ENCODE measurements at places on chromosomes 4 and X. TPM values are rescaled to one million over a fixed set of nuclear protein-coding genes. Genes with fewer than 3 reads are reported as not detected.

DNA sequence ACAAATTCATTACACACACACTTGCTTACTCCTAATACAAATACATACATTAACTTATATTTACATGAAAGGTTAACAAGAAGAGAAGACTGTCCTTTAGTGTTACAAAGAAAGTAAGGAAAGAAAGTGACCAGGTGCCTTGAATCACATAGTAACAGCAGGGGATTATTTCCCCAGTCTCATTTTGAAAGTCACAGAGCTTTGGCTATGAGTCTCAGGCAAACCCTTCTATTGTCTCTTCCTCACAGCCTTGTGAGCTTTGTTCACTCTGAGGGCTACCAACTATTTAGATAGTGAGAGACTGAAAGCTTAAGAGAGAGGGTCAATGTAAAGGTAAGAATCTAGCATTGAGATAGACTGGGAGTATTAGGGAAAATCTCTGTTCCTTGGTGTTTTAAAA, 161.6 kb downstream of the NPNT start:
- H3K27me3 ChIP-seq, result no peaks in the 10 kb centered on the region
- peaks cover 16% of the 10 kb centered on the region for H3K36me3 ChIP-seq
- no peak overlapping the region for H3K4me3 ChIP-seq
- DNase-seq, result no peak

DNA sequence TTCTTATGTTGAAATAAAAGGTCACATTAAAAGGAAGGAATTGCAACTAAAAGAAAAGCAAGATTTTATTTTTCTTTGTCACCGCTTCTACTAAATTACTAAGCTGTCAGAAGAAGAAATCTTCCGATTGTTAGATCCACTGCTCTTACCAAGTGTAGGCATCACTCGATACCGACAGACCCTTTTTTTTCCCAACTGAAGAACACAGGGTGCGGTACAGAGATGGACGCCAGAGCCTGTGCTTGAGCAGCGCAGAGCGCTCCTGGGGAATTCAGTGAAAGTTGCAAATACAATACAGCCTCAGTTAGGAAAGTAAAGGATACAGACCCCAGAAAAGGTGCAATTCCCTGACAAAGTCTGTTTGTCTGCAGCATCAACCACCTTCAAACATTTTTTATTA, 94.9 kb upstream of the WDR17 start:
- H3K27me3 ChIP-seq, result peaks cover 8% of the 10 kb centered on the region
- H3K27ac ChIP-seq, result no peak overlapping the region
- DNase-seq, result no peak
- no peak overlapping the region for H3K4me3 ChIP-seq
- H3K4me1 ChIP-seq, result no peaks in the 10 kb centered on the region

GRCh38 chrX:40573763-40574162, 7.0 kb upstream of the ATP6AP2 start:
- peaks cover 15% of the 10 kb centered on the region for H3K4me1 ChIP-seq
- H3K27ac ChIP-seq, result no peak overlapping the region
- H3K36me3 ChIP-seq, result no peaks in the 10 kb centered on the region
- H3K27me3 ChIP-seq, result no peaks in the 10 kb centered on the region

GRCh38 chrX:57286507-57287251, at the start of gene FAAH2:
TSS of gene FAAH2 (plus strand) at chrX:57286706. CDS start at chrX:57286826, 120 bp downstream.
- peaks cover 19% of the 10 kb centered on the region for H3K4me1 ChIP-seq
- H3K27me3 ChIP-seq, result no peaks in the 10 kb centered on the region
- peak within 1 kb of the TSS; percentile 87 for H3K4me3 ChIP-seq
- H3K36me3 ChIP-seq, result peaks cover 1% of the 10 kb centered on the region
- peak within 1 kb of the TSS; percentile 86 for H3K27ac ChIP-seq
- DNase-seq, result peak; percentile 49

- no peak for DNase-seq
- H3K27ac ChIP-seq, result no peak overlapping the region
- H3K27me3 ChIP-seq, result no peaks in the 10 kb centered on the region
Measured at GRCh38 chr4:106971636-106972035, 64.5 kb downstream of the DKK2 start.

The ABRAXAS1 gene
- 18.5 TPM for total RNA-seq

- no peak overlapping the region for H3K4me3 ChIP-seq
- no peak overlapping the region for H3K27ac ChIP-seq
- DNase-seq, result no peak
- H3K4me1 ChIP-seq, result peaks cover 4% of the 10 kb centered on the region
- peaks cover 8% of the 10 kb centered on the region for H3K27me3 ChIP-seq
- no peaks in the 10 kb centered on the region for H3K36me3 ChIP-seq
Measured at GRCh38 chr4:158538911-158539310, 17.2 kb downstream of the RXFP1 start.

- no peak overlapping the region for H3K27ac ChIP-seq
- no peaks in the 10 kb centered on the region for H3K4me1 ChIP-seq
- H3K27me3 ChIP-seq, result peaks cover 17% of the 10 kb centered on the region
- no peak overlapping the region for H3K4me3 ChIP-seq
- no peak for DNase-seq
- no peaks in the 10 kb centered on the region for H3K36me3 ChIP-seq
Measured at GRCh38 chr4:3658530-3658913, 107.7 kb upstream of the ADRA2C start.

GRCh38 chr4:168634276-168634802, 137.5 kb downstream of the PALLD start:
- H3K4me1 ChIP-seq, result peaks cover 16% of the 10 kb centered on the region
- H3K36me3 ChIP-seq, result no peaks in the 10 kb centered on the region
- H3K27ac ChIP-seq, result no peak overlapping the region
- H3K27me3 ChIP-seq, result peaks cover 68% of the 10 kb centered on the region
- no peak overlapping the region for H3K4me3 ChIP-seq

DNA sequence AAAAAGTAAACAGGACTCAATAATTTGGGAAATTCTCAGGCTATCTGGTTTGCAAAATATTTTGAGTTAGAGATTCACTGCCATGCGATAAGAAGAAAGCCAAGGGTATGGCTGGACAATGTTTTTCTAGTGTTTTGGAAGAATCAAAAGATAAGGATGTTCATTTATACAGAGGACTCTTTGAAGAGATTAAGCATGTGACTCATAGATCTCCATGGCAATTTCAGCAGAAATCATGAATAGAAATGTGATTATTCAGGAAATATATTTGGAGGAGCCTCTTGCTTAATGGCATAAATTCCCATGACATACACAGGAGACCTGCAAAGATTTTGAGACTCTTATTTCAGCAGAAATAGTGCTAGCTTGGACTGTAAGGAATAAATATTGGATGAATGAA, 16.7 kb upstream of the FRAS1 start:
- peaks cover 4% of the 10 kb centered on the region for H3K27me3 ChIP-seq
- no peak overlapping the region for H3K4me3 ChIP-seq
- no peak for DNase-seq
- H3K36me3 ChIP-seq, result no peaks in the 10 kb centered on the region

DNA sequence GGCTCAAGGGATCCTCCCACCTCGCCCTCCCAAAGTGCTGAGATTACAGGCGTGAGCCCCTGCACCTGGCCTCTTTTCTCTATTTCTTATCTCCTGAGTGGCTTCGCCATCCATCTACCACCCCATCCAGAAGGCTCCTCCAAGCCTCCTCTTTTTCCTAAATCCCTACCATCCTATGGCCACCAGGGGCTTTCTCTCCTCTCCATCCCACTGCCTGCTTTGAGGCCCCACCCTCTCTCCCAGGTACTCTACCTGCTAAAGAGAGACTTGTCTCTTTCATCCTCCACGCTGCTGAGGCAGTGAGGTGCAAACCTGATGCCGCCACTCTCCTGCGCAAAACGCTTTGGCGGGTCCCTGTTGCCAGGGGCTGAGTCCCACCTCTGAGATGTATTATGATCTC, 7.0 kb downstream of the RS1 start:
- no peak overlapping the region for H3K4me3 ChIP-seq
- no peaks in the 10 kb centered on the region for H3K36me3 ChIP-seq
- no peak for DNase-seq
- no peak overlapping the region for H3K27ac ChIP-seq
- no peaks in the 10 kb centered on the region for H3K27me3 ChIP-seq
- H3K4me1 ChIP-seq, result peaks cover 8% of the 10 kb centered on the region

DNA sequence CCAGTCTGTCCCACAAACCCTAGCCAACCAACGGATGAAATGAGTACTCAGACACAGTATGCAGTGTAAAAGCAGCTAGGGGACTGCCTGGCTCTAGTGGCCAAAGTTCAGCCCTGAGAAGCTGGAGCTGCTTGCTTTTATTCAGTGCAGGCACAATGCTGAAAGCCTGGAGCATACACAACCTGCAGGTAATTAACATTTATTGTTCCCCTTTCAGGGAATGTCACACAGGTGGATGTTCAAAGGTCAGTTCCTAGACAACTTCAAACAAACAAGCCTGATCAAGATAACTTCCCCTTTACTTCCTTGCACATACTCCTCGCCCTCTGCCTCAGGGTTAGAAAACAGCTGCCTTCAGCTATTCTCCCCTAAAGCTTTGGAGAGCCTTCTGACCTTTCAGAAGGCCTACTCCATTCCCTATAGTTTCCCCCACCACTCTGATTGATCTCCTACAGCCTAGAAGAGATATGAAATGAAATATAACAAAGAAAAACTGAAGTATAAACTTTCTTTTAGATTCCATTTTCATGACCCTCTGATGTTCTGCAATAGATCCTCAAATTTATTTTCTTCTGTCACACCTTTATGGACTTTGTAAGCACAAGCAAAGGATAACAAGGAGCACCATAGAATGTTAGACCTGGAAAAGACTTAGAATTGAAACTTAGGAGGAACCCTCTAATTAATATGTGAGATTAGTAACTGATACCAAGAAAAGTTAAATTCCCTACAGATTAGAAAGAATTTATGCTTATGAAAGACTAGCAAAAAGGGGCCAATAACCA, 6.8 kb upstream of the DCAF8L1 start:
- DNase-seq, result no peak
- H3K4me3 ChIP-seq, result no peak overlapping the region
- H3K4me1 ChIP-seq, result no peaks in the 10 kb centered on the region
- no peaks in the 10 kb centered on the region for H3K27me3 ChIP-seq
- no peak overlapping the region for H3K27ac ChIP-seq

- no peaks in the 10 kb centered on the region for H3K27me3 ChIP-seq
- peaks cover 18% of the 10 kb centered on the region for H3K4me1 ChIP-seq
- no peak for DNase-seq
- peaks cover 25% of the 10 kb centered on the region for H3K36me3 ChIP-seq
Measured at GRCh38 chrX:9681422-9681821, 84.2 kb downstream of the GPR143 start.

The CT45A10 gene
- total RNA-seq, result not detected

GRCh38 chrX:68693481-68694434, 46.3 kb downstream of the STARD8 start:
- peak; percentile 3 for DNase-seq
- H3K4me1 ChIP-seq, result peaks cover 4% of the 10 kb centered on the region
- peaks cover 25% of the 10 kb centered on the region for H3K27me3 ChIP-seq
- H3K36me3 ChIP-seq, result no peaks in the 10 kb centered on the region
- H3K27ac ChIP-seq, result no peak overlapping the region

- no peaks in the 10 kb centered on the region for H3K36me3 ChIP-seq
- peak overlapping the region; percentile 1 for H3K27ac ChIP-seq
- peaks cover 17% of the 10 kb centered on the region for H3K4me1 ChIP-seq
Measured at GRCh38 chr4:81756973-81757372, 285.3 kb upstream of the RASGEF1B start.

GRCh38 chr4:162442128-162442527, 278.3 kb upstream of the FSTL5 start:
- H3K4me3 ChIP-seq, result no peak overlapping the region
- H3K36me3 ChIP-seq, result no peaks in the 10 kb centered on the region
- H3K4me1 ChIP-seq, result no peaks in the 10 kb centered on the region
- DNase-seq, result no peak
- H3K27me3 ChIP-seq, result no peaks in the 10 kb centered on the region
- H3K27ac ChIP-seq, result no peak overlapping the region

GRCh38 chr4:48041535-48042137, 25.1 kb downstream of the NIPAL1 start:
- H3K27ac ChIP-seq, result peak overlapping the region; percentile 35
- H3K27me3 ChIP-seq, result peaks cover 3% of the 10 kb centered on the region
- peaks cover 10% of the 10 kb centered on the region for H3K36me3 ChIP-seq
- DNase-seq, result no peak
- peaks cover 69% of the 10 kb centered on the region for H3K4me1 ChIP-seq

GRCh38 chrX:70470850-70471289, 26.2 kb downstream of the DLG3 start:
- peaks cover 6% of the 10 kb centered on the region for H3K4me1 ChIP-seq
- H3K27ac ChIP-seq, result no peak overlapping the region
- no peak for DNase-seq
- H3K36me3 ChIP-seq, result peaks cover 9% of the 10 kb centered on the region

GRCh38 chr4:55386840-55387239, 8.9 kb upstream of the TMEM165 start:
- H3K27me3 ChIP-seq, result no peaks in the 10 kb centered on the region
- H3K27ac ChIP-seq, result no peak overlapping the region
- peaks cover 29% of the 10 kb centered on the region for H3K4me1 ChIP-seq
- no peak for DNase-seq

The MAGEH1 gene
- 18.1 TPM for total RNA-seq

The FREM3 gene
- not detected for total RNA-seq

The F9 gene
- total RNA-seq, result not detected

- no peaks in the 10 kb centered on the region for H3K4me1 ChIP-seq
- H3K27me3 ChIP-seq, result no peaks in the 10 kb centered on the region
- H3K36me3 ChIP-seq, result no peaks in the 10 kb centered on the region
- no peak overlapping the region for H3K27ac ChIP-seq
- no peak for DNase-seq
- no peak overlapping the region for H3K4me3 ChIP-seq
Measured at GRCh38 chr4:14308229-14308651, 680.7 kb upstream of the BOD1L1 start.

GRCh38 chrX:119015407-119016237, 41.2 kb downstream of the LONRF3 start:
- no peak overlapping the region for H3K4me3 ChIP-seq
- no peaks in the 10 kb centered on the region for H3K27me3 ChIP-seq
- peak; percentile 47 for DNase-seq
- peaks cover 38% of the 10 kb centered on the region for H3K36me3 ChIP-seq
- peak overlapping the region; percentile 76 for H3K27ac ChIP-seq

DNA sequence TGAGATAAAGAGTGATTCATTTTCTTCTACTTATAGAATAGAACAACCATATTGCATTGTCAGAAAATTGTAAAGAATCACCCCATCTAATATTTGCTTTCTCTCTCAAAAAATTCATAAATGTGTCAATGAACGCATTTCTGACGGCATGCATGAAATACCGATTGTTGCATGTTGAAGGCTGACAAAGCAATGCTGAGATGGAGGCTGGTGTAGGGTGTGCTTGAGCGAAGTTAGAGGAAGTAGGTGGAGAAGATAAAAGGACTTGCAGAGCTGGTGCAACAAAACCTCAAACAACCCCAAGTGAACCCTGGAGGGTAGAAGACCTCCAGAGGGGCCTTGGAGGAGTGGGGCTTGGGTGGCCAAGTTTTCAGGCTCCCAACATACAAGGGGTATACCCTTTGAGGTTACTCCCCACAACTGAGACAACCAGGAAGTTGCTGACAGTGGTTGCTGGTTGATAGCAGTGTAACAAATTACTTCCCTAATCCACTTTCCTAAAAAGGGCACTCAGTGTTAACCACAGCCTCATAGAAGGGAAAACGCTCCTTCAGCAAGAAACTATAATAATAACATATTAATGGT, 452.7 kb downstream of the NLGN4X start:
- H3K36me3 ChIP-seq, result no peaks in the 10 kb centered on the region
- no peaks in the 10 kb centered on the region for H3K4me1 ChIP-seq
- H3K27ac ChIP-seq, result no peak overlapping the region
- H3K27me3 ChIP-seq, result no peaks in the 10 kb centered on the region

GRCh38 chrX:55787727-55788126, 70.2 kb downstream of the RRAGB start:
- no peak for DNase-seq
- H3K27me3 ChIP-seq, result no peaks in the 10 kb centered on the region
- H3K4me1 ChIP-seq, result no peaks in the 10 kb centered on the region
- H3K36me3 ChIP-seq, result peaks cover 5% of the 10 kb centered on the region

GRCh38 chr4:127410644-127411043, 222.1 kb upstream of the INTU start:
- H3K27ac ChIP-seq, result no peak overlapping the region
- no peaks in the 10 kb centered on the region for H3K4me1 ChIP-seq
- DNase-seq, result no peak
- no peak overlapping the region for H3K4me3 ChIP-seq
- H3K36me3 ChIP-seq, result no peaks in the 10 kb centered on the region
- no peaks in the 10 kb centered on the region for H3K27me3 ChIP-seq

Data from activated naive CD8-positive, alpha-beta T cell treated with anti-CD3 and anti-CD28 coated beads for 36 hours (primary cell).